ENCODE measurements at places on chromosomes 1 and 21.

DNA sequence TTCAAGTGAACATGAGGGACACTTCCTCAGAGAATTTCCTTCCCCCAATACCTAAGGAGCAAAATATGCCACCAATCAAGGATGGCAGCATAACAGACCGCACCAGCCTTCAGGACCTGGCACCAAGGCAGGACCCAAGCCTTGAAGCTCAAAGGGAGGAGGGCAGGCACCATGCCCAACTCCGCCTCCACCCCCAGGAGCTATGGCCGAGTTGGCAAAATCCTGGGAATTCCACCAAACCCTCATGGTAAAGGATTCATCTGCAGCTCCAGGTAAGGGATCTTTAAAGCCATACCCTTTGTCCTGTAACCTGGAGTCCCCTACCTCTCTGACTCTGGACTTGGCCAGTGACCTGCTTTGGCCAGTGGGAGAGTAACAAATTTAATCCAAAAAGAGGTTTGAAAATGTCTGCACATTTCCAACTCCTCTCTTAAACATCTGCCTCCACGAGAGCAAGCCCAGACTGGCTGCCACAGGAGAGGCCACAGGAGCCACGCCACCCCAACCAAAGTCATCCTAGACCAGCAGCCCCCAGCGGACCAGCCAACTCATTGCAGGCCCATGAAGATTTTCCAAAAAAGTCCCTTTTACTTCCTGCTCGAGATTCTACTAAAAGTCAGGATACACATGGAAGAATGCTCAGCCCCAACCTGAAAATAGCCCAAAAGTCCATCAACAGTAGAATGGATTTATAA is 41.9 kb downstream of the NPHP4 start:
- ATAC-seq, result no peak

GRCh38 chr1:119987112-119987511 is 82.3 kb downstream of the NOTCH2 start:
- peak; percentile 87 for ATAC-seq

GRCh38 chr1:172813330-172813729 is 154.4 kb downstream of the FASLG start:
- ATAC-seq, result no peak

DNA sequence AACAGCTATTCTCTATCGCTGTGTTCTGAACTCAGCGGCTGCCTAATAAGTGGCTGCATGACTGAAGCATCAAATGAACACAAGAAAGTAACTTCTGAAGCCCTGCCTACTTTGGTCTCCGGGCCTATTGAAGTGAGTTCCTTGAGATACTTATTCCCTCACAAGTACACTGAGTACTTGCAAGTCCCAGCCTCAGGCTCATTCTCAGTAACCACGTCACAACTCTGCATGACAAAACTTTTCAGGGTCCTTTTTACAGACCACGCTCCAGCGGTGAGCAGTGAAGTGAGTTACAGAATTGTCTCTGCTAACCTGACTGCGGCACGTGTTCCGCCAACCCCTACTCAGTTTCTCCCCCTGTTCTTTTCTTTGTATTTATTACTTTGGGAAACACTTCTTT is 1342.7 kb upstream of the ADGRL4 start:
- ATAC-seq, result no peak

- no peak for ATAC-seq
Observed at GRCh38 chr1:233544304-233544703, 69.6 kb upstream of the KCNK1 start.

DNA sequence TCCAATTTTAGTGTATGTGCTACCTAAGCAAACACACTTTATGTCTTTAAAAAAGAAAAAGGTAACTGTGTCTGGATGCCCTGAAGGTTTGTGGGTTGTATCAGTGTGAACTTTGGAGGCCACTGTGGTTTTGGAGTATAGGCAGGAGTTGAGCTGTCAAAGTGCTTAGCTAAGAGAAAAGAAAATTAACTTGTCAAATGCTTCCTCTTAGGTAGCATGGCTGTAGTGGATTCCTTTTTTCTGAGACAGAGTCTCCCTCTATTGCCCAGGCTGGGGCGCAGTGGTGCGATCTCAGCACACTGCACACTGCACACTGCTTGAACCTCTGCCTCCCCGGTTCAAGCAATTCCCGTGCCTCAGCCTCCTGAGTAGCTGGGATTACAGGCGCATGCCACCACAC is 11.2 kb upstream of the SLC41A1 start:
- no peak for ATAC-seq

GRCh38 chr21:35508139-35508888 is 459.2 kb upstream of the RUNX1 start:
- ATAC-seq, result no peak

GRCh38 chr1:202564958-202565495 is 145.2 kb downstream of the SYT2 start:
- ATAC-seq, result no peak

- peak; percentile 49 for ATAC-seq
Observed at GRCh38 chr1:209685821-209686220, 10.6 kb downstream of the G0S2 start.

DNA sequence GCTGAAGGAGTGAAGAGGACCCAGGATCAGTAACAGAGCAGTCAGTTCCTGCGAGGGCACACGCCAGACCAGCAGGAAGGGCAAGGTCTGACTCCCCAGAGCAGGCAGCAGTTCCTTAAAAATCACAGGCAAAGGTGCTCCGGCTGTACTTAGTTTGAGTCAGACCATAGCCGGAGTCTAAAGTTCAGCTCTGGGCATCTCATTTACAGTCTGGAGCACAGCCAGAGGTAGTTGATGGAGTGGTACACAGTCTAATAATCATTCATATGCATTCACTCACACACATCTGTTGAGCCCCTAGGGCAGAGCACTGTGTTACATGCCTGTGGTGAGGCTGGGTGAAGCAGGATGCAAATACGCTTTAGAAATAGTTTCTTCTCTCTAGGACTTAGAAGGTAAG is 7.3 kb upstream of the AMIGO1 start:
- ATAC-seq, result no peak

DNA sequence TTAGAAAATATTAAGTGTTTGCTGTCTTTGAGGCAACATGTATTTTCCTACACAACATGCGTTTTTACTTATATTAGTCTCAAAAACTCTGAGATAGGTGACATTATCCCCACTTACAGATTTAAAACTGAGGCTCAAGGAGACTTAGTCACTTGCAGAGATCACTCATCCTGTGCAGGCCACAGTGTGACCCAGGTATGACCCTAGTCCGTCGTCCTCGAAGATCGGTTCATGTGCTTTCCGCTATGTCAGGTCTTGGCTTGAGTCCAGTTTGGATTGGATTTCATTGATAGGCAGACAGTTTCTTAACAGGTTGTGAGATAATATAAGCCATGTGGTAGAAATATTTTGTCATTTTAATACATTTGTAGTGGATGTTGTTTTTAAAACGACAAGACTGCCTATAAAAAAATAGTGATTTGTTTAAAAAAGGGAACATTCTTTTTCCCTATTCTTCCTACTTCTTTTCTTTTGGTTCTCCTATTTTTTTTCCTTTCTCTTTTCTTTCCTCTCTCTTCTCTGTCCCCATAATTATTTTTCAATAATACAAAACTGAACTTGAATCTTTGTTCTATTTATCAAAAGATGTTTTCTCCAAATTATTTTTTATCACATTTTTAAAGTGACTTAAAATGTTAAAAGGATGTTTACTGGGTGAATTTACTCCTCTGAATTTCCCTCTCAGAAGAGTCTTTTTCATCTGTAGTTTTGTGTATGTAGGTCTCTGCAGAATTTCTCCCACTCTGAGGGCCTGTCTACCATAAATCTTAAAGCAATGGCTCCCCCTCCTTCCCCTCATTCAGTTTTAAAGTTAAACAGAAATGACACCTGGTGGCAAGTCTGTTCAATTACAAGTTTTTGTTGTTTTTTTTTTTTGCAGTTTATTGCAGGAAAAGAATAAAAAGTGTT is 81.8 kb downstream of the PHTF1 start:
- peak; percentile 70 for ATAC-seq

DNA sequence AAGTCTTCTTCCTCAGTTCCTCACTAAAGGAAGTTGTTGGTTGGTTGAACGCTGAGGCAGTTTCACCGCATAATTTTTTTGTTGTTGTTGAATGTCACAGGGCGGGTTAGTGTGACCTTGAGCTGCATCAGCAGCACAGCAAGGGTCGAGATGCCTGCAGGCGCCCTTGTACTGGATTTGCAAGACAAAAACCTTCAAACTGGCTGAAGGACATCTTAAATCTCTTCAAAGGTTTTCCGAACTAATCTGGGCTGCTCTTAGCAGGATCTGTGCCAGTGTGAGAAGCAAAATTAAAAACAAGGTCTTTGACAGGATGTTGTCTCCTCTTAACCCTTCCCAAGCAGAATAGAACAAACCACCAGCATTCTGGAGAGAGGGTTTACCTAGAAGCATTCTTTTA is 59.4 kb downstream of the NRIP1 start:
- ATAC-seq, result peak; percentile 42

DNA sequence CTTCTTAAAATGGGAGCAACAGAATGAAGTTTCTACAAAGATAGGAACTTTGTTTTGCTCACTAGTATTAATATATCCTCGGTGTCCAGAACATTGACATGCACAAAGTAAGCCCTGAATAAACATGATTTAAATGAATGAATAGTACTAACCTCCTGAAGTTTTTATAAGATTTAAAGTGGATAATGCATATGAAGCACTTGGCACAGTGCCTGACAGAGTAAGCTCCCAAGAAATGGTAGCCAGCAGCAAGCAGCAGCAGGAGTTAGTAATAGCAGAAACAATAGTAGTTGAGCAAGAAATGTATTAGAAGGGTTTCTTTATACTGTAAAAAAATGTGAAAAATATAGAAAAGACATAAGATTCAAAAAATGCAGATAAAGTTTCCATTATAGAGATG is 258.1 kb upstream of the C1orf87 start:
- no peak for ATAC-seq

- ATAC-seq, result no peak
Observed at GRCh38 chr1:173280899-173281660, 73.9 kb upstream of the TNFSF4 start.

- ATAC-seq, result no peak
Observed at GRCh38 chr1:244304656-244305055, 147.1 kb downstream of the ADSS2 start.

- ATAC-seq, result no peak
Observed at GRCh38 chr1:161945306-161946060, 78.2 kb downstream of the OLFML2B start.

DNA sequence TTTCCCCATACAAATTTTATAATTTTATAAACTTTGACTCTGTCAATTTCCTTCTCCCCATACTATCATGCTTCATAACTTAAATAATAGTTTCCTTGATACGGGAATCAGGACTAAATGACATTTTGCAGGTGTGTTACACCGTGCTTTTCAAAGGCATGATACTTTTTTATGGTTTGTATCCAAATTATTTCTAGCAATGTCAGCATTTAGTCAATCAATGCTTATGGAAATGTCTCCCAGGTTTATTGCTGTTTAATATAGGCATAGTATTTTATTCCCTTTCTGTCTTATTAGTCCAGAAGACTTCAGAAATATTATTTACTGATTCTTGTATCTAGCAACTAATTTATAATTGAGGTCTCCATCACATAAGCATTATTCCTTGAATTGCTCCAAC is 23.4 kb downstream of the DRAM2 start:
- ATAC-seq, result no peak

DNA sequence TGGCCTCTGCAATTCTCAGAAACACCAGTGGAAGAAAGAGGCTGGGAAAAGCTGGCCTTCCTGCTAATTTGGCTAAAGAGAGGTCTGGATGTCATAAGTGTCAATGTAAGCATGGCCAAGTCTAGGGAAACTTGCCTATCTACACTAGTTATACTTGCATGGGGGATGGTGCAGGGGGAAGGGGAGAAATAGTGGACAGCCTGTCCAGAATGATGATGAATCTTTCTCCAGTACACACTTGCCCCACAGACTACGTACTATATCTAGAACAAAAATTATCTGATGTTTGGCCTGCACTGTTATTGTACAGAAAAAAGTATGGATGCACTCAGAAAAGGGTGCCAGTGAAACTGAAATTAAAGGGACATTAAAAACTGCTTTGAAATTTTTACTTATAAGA is 114.5 kb downstream of the SLC25A24 start:
- no peak for ATAC-seq

DNA sequence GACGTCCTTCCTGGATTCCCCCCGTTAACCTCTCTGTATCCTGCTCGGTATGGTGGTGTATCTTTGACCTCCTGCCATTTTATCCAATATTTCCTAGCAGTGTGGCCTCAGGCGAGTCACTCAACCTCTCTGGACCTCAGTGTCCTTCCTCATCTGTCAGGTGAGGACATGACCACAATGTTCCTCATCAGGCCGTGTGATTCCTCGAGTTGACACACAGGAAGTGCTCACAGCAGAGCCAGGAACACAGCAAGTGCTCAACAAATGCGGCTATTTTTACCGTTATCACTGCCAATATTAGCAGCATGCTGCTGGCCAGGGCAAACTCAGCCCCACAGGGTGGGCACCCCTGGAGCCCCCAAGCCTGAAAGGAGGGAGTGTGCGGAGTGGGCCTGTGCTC is 450.2 kb downstream of the KIF26B start:
- ATAC-seq, result no peak

DNA sequence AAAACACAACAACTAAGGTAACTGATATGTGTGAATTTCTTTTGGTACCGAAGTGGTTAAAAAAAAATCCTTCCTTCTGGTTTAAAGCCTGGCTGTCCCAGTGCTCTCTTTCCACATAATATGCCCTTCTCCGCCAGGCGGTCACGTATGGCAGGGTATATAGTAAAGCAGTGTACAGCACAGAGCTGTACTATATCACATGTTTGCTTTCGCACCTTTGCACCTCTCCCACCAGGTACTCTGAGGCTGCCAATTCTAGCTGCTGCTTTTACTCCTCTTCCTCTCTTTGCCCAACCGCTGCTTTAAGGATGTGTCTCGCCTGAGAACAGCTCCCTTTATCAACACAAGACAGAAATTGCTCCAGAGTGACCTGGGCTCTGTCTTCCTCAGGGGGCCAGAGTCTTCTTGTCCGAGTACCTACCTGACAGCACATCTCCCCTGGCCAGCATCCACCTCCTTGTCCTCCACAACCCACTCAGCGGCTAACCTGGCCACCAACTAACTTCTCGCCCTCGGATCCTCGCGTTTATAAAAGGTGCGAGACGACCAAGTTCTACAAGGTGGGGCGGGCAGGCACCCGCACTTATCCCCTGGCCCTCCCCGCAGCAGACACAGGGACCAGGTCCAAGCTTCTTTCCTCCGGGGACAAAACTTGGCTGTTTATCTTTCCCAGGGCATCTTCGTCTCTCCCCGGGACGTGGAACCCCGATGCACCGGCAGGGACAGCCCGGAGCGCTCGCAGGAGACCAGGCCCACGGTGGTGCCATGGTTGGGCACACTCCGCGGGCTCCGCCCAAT is 1.6 kb downstream of the COLGALT2 start:
- ATAC-seq, result no peak

GRCh38 chr1:93448983-93449804 is 1.3 kb downstream of the FNBP1L start:
- ATAC-seq, result peak; percentile 13

- ATAC-seq, result no peak
Observed at GRCh38 chr1:234536741-234537140, 57.8 kb upstream of the TARBP1 start.
